Mucosa of gallbladder (tissue), 1 donor: ENCODE measurements at places on chromosomes 16 and 17.

GRCh38 chr16:67752641-67753040 lies 33.5 kb upstream of the GFOD2 start:
- DNase-seq: no peak

DNA sequence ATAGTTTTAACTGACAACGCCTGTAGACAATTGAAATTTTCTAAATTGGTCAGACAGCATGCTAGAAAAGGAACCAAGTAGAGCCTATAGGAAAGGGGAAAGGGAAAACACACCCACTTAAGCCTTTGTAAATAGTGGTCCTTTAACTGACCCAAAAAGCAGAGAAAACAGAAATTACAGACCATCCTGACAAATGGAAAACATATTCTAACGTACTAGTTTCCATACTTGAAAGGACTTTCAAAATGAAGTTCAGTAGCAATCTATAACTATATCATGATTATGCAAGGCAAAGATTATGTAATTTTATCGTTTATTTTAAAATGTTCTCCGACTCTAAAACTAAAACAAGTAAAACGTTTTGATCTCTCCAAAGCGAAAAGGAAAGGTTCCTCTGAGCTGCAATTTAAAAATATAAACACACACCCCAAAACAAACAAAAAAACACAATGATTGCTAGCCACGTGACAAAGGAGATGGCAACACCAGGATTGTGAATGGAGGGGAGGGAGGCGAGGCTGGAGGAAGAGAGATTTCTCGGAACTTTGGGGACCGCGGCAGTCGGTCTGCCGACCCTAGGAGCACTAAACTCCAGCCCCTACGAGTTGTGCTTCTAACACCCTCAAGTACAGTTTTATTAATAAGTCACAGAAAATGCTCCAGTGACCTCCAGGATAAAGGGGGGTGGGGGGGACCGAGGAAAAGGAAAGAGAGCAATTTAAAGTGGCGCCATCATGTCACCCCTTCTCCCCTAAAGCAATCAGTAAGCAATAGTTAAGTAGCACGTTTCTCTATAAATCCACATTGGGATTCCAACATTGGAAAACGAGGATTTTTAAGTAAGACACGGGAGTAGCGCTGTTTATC lies 1.7 kb downstream of the KANSL1 start:
- peak; percentile 48 for DNase-seq

DNA sequence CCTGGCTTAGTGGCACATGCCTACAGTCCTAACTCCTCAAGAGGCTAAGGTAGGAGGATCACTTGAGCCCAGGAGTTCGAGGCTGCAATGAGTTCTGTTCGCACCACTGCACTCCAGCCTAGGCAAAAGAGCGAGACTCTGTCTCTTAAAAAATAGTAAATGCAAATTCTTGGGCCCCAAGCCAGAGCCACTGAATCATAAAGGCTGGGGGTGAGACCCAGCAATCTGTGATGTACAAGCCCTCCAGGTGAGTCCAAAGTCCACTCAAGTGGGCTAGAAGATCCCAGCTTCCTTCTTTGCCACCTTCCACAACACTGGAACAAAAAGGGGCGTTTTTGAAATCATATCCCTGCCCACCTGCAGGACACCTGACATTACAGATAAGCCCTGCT lies 16.9 kb downstream of the TRIM25 start:
- peak; percentile 79 for DNase-seq

DNA sequence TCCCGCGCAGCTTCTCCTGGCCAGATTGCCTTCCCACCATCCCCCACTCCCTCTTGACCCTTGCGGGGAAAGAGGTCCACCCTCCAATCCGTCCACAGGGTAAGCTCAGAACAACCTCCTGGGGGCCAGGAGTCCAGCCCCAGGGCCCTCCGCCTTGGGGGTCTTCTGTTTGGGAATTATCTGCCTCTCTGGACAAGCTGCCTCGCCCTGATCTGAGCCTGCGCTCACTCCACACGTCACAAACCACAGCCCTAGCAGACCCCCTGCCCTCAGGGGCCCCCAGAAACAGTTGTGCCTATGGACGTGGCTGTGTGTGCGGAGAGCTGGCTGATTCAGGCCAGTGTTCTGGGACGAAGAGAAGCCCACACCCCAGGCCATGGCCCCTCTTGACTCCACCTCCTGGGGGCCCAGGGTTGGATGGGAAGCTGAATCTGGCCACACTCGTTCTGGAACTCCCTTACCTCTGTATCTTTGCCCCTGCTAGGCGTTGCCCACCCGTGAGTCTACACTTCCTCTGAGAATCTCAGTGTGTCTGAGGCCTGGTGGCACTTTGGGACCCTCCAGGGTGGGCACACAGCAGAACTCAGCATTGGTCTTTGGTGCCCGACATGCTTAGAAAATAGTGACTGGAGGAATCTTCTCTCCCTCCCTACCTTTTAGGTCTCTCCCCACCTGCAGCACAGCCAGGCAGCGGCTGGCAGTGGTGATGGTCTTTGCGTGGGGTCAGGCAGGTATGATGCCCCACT lies 119.9 kb upstream of the SMURF2 start:
- no peak for DNase-seq
